ENCODE measurements at places on chromosomes 4 and X.

DNA sequence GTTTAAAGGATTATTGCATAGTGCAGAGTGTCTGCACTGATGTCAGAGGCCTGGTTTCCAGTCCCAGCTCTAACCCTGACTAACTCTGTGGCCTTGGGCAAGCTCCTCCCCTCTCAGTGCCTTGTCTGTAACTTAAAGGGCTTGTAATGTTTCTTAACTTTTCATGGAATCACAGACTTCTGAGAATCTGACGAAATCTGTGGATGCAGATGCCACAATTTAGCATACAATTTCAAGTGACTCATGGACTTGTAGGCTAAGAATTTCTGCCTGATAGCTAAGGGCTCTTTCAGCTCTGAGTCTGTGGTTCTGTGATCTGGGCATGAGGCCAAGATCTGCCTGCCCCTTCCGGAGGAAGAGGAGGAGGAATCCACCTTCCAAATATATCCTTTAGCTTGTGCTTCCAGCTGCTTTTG lies 236.9 kb downstream of the AR start:
- peak; percentile 63 for DNase-seq

GRCh38 chrX:47164420-47164819 lies 19.4 kb downstream of the RBM10 start:
- no peak for DNase-seq

DNA sequence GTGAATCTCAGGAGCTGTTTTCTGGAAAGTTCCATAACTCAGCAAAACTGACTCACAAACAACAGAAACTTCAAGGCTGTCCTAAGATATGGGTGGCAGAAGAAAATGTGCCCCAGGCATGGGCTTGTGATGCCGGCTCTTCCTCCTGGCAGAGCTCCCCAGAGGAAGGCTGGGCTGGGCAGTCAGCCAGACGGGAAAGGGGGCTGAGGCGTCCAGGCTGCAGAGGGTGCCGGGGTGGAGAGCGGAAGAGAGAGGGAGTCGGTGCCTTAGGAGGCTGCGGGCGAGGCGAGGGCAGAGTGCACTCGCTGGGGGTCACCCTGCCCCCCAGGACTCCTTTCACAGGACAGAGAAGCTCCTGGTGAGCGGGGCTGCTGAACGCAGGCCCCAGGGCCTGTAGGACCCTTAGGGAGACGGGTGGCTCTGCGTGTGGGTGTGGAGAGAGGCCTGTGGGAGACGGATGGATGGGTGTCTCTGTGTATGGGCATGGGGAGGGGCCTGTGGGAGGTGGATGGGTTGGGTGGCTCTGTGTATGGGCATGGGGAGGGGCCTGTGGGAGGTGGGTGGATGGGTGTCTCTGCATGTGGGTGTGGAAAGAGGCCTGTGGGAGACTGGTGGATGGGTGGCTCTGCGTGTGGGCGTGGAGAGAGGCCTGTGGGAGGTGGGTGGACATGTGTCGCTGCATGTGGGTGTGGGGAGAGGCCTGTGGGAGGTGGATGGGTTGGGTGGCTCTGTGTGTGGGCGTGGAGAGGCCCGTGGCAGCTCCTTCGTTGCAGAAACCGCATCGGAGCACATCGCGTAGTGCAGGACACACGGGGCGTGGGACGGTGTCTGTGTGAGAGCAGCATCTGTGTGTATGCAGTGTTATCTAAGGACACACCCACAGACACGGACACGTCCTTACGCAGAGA lies 15.9 kb downstream of the PCGF3 start:
- DNase-seq: peak; percentile 89

GRCh38 chr4:44646151-44646550 lies 5.3 kb downstream of the YIPF7 start:
- DNase-seq: no peak

GRCh38 chrX:153494541-153495361 lies at the start of gene BGN:
Gene BGN (plus strand): TSS chrX:153494980. CDS start chrX:153504632, 9,652 bp downstream.
- DNase-seq: peak; percentile 30

DNA sequence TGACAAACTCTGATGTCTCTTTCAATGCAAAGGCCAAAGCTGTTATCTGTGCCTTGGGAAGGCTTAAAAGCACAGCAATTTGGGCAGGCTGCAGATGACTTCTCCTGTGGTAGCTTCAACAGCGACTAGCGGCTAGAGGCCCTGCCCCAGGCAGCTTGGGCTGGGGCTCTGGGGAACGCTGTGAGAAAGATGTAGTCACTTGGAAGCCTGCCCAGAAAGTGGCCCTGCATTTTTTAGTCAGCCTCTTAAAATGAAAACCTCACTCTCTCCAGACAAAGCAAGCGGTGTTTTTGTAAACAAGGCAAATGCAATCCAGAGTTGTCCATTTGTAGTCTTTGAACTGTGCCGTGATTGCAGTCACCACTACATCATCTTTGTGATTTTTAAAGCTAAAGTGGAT lies 27.5 kb downstream of the PCYT1B start:
- DNase-seq: peak; percentile 20

DNA sequence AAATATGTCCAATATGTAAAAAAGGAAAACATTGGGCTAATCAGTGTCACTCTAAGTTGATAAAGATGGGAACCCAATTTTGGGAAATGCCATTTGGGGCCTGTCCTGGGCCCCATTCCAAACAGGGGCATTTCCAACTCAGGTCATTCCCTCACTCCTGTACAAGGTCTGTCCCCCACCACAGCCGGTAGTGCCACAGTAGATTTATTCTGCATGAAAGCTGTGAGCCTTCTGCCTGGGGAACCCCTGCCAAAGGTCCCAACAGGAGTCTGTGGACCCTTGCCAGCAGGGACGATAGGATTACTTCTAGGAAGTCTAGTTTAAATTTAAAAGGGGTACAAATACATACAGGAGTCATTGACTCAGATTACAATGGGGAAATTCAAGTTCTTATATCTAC lies 317.6 kb upstream of the GNPDA2 start:
- DNase-seq: no peak

DNA sequence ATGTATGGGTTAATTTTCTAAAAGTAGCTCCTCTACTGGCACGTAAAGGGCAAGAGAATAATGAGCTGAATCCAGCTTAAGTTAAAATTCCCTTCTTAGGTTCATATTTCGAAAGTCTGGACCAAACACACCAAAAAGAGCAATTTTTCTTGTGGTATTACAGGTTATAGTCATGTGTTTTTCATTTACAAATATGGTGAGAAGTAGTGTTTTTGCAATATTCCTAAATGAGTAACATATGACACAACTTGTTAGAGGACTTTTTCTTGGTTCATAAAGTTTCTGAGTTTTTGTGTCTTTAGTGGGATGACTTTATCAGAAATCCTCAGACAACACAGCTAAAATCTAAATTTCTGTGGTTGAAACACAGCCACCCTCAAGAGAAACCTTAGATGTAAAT lies 172.1 kb downstream of the AFF2 start:
- DNase-seq: no peak

GRCh38 chr4:77734928-77735327 lies 84.2 kb downstream of the CNOT6L start:
- no peak for DNase-seq

All from testis (tissue), 5 donors.